ENCODE measurements at places on chromosomes 2 and 18.
A peak's percentile ranks its signal among the peaks of the same experiment; 100 is the strongest.

- DNase-seq = no peak
Measured at GRCh38 chr2:20288642-20289340, 61.9 kb downstream of the PUM2 start.

DNA sequence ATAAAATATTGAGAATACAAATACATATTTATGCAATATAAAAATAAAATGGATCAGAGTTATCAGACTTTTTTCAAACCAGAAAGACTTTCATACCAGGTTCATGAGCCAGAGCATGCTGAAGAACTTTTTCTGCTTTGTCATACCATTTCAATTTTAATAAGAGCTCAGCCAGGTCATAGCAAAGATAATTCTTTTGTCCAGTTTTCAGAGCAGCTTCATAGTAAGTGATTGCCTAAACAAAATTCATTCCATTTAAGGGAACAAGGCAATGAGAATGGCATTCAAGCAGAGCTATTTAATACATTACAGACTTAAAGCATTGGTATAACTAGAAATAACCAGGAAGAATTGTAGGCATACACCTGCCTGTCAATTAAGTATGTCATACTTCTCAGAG is 42.3 kb downstream of the TTC21B start:
- no peak for DNase-seq

DNA sequence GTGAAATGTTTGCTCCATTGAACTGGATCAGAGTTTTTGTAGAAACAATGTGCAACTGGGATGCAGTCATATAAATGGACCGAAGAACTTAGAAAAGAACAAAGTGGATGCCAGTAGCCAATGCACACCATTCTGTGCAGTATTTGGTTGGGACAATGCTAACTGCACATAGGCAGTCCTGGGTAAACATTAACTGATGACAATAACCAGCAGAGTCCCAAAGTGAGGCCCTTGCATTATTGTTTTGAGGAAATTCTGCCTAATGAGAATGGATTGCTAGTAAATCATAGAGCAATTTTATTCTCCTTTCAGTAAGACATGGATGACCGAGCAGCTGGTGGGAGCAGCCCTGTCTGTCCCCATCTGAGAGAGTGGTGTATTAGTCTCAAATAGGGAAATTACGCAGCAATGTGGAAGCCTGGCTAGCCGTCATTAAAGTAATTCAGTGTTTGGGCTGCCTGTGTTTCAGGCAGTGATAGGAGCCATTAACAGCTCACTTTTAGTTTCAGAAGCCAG is 94.9 kb downstream of the KCTD1 start:
- DNase-seq = no peak

DNA sequence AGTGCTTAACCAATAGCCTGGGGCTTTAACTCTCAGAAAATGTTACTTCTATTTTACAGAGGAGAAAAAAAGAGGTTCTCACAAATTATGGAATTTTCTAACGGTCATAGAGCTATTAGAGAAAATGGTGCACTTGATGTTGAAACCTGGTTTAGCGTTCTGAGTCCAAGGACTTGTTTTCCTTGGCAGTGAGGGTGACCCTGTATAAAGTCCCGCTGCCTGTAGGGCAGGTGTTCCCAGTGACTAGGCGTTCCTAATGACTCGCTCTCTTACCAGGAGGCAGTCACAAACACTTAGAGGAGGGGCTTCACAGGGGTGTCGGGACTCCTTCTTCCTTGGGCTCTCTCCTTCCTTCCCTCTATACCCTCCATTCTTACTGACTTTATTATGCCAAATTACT is 175.8 kb downstream of the ACTR3 start:
- DNase-seq = no peak

- no peak for DNase-seq
Measured at GRCh38 chr2:60490441-60490840, 63.0 kb downstream of the BCL11A start.

- DNase-seq = no peak
Measured at GRCh38 chr2:204796581-204796980, 251.3 kb downstream of the PARD3B start.

DNA sequence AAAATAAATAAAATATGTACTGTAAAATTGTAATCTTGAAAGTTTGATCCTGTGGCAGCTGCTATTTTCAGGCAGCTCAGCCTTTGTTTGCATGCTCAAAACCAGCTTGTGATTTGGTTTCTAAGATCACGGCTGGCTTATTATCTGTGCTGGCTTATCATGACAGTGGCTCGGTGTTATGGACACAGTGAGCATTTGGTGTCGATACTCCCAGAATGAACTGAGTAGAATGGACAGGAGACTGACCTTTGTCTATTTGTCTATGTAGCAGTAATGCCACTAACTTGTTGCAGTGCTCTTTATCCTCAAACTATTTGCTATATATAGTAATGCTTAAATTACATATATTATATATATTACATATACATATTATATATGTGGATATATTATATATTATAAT is 58.8 kb downstream of the NEDD4L start:
- no peak for DNase-seq

- DNase-seq = no peak
Measured at GRCh38 chr18:11514267-11514666, 95.1 kb upstream of the SLC35G4 start.

- DNase-seq = no peak
Measured at GRCh38 chr2:62573137-62573731, 67.2 kb upstream of the TMEM17 start.

DNA sequence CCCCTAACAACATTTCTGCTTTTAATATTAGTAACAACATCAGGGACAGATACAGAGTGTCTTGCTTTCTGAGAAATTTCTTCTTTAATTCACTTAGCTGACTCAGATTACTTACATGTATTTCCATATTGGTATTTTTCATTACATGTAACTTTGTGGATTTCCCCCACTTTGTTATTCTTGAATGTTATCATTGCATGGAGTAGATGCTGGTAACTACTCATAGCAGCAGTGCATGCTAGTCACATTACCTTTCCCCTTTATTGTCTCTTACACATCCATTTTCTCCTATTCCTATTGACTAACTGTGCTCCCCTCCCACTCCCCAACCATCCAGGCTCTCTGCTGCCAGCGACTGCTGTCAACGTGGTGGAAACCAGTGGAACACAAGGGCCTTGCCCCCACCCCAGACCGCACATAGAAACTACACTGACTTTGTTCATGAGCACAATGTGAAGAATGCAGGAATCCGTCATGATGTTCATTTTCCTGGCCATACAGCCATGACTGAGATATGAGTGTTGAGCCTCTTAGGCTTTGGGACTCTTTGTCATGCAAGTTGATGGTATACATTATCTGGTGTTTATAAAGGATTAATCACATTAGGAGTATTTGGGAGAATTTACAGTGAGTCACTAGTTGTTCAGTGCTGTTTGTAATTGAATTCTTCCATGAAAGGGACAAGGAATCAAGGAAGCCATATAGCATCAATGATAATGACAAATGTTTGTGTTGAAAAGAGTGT is 91.0 kb downstream of the EPB41L5 start:
- DNase-seq = no peak

DNA sequence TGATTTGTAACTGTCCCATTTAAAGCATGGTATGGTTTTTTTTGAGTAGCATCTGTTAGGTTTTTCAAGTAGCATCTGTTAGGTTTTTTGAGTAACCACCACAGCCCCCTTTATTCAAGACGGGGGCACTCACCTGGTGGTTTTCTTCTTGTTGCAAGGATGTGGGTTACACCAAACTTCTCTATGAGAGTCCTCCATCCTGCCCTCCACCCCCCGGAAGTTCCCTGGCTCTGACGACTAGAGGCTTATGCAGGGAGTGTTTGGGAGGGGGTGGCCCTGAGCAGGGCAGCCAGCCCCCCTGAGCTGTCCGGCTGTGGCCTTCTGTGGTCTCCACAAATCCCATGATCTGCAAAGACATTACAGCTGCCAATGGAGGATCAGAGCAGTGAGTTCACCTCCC is 39.3 kb downstream of the MTCL1 start:
- peak; percentile 42 for DNase-seq

DNA sequence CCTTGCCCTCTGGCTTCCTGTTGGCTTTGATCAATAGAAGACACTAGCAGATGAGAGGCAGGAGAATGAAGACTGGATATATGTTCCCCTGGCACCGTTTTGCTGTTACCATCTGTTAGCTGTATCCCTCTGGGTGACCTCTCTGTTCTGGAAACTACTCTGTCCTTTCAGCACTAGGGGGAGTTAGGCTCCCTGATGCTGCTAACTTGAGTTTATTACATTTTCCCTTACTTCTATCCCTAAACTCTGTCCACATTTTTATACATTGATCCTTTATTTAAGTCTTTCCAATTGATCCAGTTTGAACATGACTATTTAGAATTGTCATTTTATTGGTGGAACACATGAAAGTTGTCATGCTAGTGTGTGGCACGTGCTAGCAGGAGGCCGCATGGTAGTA is 1014.3 kb upstream of the CDH2 start:
- no peak for DNase-seq

DNA sequence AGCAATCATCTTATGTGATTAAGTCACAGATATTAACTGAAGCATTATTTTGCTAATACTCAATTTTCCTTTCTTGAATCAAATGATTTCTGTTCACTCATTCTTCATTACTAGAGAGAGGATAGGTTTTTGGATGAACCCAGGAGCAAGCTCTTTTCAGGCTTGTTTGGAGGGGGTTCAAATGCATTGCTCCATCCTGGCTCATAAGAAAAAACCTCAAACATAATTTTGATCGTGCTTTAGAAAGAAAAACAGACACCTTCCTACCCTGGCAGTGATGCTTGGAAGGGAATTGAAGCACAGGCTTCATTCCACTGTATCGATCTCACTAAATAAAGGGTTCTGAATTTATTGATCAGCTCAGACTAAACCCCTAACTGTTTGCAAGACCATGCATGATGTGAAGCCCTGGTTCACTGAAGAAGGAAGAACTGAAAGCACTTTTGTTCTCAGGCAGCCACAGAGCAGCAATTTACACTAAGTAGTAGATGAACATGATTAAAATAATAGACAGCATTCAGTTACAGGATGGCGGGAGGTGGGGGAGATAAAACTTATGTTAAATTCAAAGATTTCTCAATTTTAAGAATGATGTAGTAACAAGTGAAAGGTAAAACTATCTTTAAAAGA is 53.4 kb downstream of the CDH2 start:
- no peak for DNase-seq

DNA sequence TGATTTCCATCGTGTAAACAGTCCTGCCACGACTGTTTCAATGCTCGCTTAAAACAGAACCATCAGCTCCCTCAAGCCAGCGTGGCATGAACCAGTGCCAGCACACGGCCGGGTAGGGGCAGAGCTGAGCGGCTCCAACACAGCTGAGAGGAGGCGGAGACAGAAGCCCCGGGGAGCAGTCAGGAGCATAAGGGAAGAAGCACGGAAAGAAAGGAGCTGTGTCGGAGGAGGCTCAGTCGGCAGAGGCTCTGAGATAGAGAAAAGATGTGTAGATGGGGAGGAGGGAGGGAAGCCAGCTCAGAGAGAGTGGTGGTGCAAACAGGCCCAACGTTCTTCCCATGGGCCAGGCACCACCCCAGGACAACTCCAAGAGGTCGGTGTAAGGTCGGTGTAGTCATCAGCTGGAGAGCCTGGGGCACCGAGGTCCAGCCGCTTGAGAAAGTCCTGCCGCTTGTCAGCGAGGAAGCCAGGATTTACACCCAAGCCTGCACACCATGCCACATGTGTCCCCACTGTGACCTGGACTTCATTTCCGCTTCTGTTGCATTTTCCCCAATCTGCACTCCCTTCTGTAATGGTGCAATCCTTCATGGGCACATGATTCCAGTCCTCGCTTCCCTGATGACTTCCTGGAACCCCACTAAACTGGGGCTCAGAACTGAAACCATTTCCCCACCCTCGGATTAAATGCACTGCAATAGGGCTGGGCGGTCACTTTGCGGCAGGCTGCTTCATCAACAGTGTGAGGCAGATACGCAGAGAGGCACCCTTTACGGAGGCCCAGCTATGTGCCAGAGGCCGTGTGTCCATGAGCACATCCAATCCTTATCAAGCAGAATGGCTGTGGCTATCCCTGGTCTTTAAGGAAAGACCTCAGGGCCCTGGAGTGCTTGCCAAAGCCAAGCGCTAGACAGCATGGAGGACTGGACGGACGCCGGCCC is 43.5 kb downstream of the CYP27C1 start:
- no peak for DNase-seq

DNA sequence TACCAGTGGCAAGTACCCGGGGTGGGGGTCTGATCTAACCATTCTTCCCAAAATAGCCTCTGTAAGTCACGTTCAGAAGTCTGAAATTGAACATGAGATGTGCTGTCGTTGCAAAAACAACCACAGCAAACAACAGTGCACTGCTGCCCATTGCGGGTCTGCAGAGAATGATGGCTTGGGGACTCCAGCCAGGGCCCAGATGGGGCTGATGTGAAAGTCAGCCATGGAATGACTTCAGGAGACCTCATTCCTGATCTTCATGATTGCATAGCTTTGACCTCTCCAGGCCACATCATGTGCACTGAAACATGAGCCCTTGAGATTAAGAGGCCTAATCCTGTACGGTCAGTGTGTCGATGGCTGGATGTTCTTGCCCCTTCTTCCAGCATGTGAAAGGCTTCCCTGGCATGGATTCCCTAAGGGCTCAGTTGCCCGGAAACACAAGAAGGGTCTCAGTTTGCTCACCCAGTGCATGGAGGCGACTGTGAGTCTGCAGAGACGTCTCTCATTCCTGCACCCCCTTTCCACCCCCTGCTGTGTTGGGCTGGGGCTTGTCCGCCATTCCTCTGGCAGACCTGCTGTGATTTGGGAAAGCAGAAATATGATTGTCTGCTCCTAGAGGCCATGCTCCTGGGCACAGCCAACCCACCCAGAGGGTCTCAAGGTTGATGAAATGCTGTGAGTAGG is 191.6 kb downstream of the SEPTIN10 start:
- DNase-seq = no peak

- DNase-seq = no peak
Measured at GRCh38 chr18:62287781-62288664, 37.1 kb upstream of the TNFRSF11A start.

DNA sequence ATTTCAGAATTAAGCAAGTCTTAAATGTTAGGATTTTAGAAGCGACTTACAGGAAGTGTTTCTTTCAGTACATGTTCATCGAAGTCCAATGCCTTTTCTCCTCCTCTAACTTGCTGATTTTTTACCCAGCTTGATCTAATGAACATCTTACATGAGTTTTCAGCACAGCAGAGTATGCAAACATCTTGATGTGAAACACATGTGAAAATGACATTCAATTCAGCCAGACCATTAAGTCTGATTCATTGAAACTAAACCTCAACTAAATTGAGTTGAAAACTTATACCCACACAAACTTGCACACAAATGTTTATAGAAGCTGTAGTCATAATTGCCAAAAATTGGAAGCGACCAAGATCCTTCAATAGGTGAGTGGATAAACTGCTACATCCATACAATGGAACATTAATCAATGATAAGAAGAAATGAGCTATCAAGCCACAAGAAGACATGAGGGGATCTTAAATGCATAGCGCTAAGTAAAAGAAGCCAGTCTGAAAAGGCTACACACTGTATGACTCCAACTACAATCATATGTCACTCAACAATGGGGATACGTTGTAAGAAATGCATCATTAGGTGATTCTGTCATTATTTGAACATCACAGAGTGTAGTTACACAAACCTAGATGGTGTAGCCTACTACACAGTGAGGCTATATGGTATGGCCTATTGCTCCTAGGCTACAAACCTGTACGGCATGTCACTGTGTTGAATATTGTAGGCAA is 18.5 kb downstream of the PSTPIP2 start:
- no peak for DNase-seq
